ENCODE measurements at places on chromosomes 4 and X.

DNA sequence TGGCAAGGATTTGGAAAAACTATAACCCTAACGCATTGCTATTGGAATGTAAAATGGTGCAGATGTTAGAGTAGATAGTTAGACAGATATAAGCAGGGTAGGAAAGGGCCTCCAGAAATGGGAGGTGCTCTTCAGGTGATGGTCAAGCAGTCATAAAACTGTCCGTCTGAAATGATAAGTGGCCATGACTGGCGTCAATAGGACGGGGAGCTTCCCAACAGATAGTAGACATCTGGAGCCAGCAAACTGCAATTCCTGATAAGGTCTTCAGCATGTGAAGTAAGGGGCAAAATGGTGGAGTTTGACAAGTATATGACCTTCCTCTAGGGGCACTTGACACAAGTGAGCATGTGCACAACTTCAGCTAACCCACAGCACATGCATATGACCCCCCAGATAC lies 250.4 kb downstream of the MAGEB5 start:
- no peak for DNase-seq

DNA sequence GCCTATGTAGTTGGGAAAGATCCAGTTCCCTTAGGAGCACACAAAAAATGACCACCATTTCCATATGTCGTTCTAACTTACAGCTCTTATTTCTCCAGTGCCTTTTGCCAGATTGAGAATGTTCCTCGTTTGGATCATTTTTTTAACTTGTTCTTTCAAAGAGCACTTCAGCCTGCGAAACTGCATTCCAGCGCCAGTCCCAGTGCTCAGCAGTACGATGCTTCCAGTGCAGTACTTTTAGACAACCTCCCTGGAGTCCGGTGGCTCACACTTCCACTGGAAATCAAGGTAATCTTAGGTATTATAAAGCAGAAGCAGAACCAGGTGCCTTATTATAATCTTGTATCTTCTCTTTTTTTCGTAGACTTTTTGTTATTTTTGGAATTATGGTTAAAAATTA lies 42.6 kb upstream of the SLC25A31 start:
- DNase-seq = no peak

- peak; percentile 18 for DNase-seq
These were observed 14.4 kb downstream of the SHROOM4 start for GRCh38 chrX:50799531-50799961.

GRCh38 chr4:111228874-111229273 lies 606.0 kb upstream of the PITX2 start:
- no peak for DNase-seq

GRCh38 chrX:150161193-150161592 lies 201.9 kb upstream of the MAMLD1 start:
- DNase-seq = no peak

- no peak for DNase-seq
These were observed 71.1 kb downstream of the CLOCK start for GRCh38 chr4:55475394-55476243.

GRCh38 chrX:19956923-19957322 lies 33.9 kb downstream of the BCLAF3 start:
- no peak for DNase-seq

DNA sequence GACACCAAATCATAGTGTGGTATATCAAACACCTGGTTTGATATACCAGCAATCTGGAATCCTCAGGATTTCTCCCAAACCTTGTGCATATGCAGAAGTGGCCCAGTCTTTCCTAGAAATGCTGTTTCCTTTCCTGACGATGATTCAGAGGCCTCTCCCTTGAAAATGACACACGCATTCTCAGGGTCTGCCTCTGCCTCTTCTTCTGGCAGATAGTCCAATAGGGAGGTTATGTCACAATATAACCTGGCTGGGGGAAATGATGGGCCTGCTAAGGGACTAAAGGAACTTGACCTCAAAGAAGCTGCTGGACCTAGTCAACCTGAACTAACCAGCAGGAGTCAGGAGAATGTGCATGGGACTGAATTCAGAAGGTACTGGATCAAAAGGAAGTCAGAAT lies 435.2 kb downstream of the IDS start:
- no peak for DNase-seq

DNA sequence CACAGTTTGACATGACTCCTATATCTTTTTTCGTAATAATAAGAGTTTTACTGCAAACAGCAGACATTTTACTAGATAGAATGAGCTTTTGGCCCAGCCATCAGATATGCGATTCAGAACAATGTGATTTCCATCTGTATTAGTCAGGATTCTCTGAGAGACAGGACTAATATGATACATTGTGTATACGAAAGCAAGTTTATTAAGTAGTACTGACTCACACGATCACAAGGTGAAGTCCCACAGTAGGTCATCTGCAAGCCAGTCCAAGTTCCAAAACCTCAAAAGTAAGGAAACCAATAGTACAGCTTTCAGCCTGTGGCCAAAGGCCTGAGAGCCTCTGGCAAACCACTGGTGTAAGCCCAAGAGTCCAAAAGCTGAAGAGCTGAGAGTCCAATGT lies 24.1 kb downstream of the CXCL8 start:
- DNase-seq = no peak

DNA sequence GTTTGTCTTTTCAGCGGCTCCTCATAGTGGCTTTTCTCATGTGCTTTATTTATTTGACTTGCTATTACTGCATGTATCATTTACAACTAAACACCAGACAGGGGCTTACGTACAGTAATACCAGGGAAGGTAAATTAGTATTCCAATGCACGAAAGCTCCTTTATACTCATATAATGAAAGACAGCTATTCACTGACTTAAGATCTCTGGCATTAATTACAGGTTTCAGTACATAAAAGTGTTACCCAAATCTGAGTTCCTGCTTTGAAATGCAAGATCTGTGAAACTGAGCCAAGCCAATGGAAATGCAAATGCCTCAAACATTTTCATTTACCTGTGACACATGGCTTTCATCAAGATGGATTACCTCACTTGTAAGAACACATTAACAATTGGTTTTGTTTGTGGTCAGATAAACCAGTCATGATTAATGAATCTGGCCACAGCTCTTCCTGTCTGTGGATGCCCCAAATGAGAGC lies 107.2 kb downstream of the ANAPC4 start:
- no peak for DNase-seq

DNA sequence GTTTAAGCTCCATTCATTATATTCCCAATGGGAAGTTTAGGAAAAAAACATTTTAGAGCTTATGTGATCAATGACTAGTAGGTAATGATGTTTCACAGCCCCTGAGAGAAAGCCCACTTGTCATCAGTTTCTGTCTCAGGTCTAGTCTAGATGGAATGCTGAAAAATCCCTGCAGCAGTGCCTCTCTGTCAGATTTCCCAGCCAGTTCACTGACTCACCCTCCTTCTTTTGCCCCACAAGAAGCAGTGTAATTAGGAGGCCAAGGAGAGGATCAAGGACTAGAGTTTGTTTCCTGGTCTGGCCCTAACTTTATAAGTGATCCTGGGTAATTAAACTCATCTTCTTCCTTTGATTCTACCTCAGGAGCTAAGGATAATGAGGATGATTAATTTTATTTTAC lies 118.7 kb upstream of the ANXA3 start:
- no peak for DNase-seq

All from renal cortex interstitium (tissue), 15 donors.